ENCODE measurements at places on chromosomes 4 and X.

GRCh38 chr4:85102606-85103005 is 136.1 kb upstream of the WDFY3 start:
- peak; percentile 9 for DNase-seq

- DNase-seq = no peak
Measured at GRCh38 chr4:79540143-79540542, 132.1 kb upstream of the GK2 start.

DNA sequence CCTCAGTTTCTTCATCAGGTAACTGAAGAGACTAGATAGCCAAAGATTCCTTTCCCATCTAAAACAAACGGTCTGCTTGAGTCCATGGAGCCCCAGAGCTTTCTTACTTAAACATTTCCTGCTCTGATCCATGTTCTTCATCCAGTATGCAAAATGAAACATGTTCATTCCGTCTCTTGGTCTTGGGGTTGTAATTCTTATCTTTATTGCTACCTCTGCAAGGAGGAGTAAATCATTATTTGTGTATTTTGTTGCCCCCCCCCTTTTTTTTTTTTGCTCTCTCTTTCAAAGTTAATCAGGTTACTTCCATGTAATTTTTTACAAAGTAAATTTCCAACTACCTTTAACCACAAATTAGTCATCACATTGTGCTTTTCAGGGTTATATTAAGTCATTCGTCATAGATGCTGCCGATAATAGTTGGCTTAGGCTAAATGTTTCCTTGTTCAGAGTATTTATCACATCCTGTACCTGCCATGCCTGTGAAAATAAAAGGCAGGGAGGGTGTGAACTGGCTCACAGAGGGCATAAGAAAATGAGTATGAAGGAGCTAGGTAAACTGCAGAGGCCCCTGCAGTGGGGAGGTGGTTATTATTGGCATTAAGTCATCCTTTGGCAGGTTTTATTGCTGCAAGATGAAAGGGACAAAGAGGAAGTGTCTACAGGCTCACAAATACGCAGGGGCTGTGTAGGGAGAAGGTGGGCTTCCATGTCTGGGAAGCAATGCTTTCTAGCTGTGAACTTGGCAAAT is 76.7 kb upstream of the HS3ST1 start:
- peak; percentile 28 for DNase-seq

DNA sequence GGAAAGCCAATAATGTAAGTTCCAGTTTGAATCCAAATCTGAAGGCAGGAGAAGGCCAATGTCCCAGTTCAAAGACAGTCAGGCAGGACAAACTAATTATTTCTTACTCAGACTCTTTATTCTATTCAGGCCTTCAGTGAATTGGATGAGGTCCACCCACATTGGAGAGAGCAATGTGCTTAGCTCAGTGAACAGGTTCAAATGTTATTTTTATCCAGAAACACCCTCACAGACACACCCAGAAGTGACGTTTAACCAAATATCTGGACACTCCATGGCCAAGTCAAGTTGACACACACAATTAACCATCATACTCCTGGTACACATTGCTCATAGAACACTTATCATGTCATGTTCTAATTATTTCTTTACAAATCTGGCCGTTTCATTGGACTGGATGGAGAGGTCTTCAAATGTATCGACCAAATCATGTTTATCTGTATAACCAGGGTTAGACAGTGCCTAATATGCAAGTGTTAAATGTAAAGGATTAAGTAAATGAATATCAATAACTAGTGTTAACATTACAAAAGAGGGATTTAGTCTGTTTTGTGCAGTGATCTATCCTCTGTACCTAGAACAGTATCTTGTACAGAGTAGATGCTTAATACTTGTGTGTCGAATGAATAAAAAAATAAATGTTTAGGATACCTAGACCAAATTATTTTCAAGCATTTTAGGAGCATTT is 27.1 kb upstream of the XK start:
- no peak for DNase-seq

- no peak for DNase-seq
Measured at GRCh38 chr4:13930155-13930554, 302.6 kb upstream of the BOD1L1 start.

GRCh38 chr4:118367872-118368271 is 15.1 kb upstream of the PRSS12 start:
- DNase-seq = no peak

DNA sequence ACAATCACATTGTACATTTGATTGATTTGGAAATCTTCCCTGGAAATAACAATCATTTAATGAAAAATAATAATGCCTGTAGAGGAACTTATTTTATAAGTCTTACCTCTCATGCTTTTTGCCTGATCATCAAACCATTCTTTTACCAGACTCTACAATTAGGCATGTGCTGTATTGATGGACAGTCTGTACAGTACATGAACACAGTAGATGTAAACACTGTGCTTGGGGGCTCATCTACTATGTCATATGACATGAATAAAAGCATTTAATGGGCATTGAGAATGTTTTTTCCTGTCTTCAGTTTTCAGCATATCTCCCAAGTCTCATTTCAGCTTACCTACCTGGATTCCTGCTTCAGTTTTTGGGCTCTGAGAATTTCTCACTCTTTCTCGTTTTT is 1070.9 kb downstream of the STIM2 start:
- DNase-seq = no peak

DNA sequence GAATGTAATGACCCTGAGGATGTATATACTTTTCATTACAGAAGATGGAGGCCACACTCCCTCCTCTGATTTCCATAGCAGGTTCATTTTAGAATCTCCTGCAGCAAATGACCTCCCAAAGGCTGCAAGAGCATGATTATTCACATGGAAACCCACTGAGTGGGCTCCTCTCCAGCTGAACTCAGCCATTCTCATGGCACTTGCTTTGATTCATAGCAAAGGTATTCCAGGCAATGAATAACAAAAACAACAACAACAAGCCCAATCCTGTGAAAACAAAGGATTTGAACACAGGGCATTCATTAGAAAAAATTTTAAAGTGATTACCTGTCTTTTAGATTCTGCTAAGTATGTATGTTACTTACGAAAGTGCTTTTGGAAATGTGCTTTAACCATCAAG is 894.0 kb upstream of the FRG1 start:
- DNase-seq = no peak

DNA sequence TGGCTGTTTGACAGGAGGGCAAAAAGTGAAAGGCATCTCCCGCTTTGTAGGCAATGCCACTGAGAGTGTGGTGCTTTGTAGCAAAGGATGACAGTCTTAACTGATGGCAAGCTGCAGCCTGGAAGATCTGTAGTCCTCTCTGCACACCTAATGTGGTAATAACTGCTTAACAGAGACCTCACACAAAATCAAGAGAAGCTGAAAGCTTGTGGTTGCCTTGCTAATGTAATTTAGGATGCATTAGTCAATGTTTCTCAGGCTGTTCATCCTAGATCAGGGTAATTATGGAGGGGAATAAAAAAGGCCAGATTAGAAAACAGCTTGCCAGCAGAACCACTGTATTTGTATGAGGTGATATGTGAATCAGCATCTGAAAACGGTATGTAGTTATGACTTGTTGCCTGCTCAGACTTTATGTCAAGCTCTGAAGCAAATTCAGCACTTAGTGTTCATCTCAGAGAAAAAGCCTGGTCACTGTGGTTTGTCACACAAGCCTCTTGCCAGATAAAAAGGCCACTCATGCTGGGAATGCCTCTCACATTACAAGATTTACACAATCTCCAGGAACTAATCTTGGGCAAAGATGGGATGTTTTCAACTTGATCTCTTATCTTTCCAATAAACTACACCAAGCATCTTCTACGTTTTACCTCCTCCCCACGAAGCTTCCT is 130.8 kb downstream of the ENOX2 start:
- peak; percentile 72 for DNase-seq

- DNase-seq = no peak
Measured at GRCh38 chr4:81682492-81682891, 210.8 kb upstream of the RASGEF1B start.

DNA sequence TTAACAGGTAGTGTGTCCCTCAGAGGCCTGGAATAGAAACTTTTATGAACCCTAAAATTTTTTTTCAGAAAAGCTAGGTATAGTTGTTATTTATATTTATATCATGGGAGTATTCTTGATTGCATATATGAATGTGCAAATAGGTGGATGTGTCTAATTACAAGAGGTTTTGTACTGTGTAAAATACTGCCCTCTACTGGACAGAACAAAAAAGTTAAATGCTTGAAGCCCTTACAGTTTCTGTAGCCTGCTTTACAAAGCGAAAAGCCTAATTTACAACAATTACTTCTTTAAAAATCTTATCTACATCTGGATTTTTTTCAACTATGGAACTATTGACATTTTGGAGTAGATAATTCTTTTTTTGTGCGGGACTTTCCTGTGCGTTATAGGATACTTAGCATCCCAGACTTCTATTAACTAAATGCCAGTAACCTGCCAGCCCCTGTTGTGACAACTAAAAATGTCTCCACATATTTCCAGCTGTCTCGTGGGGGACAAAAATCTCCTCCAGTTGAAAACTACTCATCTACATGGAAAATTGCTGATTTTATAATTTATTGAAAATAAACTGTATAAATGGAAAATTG is 35.1 kb downstream of the ENPEP start:
- peak; percentile 71 for DNase-seq

DNA sequence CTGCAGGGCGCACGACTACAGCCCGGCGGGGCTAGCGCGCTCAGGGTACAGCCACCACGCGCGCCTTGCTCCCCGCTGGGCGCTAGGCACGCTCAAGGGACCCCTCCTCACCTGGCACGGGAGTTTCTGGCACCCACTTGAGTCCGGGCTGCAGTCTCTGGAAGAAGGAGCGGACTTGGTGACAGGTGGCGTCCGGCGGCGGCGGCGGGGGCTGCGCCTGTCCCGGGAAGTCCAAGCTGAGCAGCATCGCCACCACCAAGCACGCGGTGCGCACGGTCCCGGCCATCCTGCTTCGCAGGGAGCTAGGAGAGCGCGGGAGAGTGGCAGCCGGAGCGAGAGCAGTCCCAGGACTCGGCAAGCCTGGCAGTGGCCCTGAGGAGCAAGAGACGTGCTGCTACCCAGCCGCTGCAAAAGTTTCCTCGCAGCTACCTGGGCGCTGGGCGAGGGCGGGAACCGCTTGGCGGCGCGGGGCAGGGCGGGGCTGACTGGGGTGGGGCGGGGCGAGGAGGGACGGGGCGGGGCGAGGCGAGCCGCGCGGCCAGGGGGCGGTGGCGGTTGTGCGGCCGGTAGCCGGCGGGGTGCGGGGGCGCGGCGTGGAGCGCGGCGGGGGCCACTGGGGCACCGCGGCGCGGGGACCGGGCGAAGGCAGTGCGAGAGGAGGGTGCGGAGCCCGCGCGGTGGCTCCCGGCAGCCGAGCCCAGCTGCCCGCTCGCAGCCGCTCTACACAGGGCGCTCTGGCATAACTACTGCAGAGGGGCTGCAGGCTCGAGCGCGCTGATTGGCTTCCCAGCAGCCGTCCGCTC is at the start of gene GPC3:
GPC3 (minus strand) TSS at position 431 of the 803 bp plus-strand sequence.
- DNase-seq = no peak

GRCh38 chr4:80912350-80912749 is 118.2 kb upstream of the BMP3 start:
- no peak for DNase-seq

DNA sequence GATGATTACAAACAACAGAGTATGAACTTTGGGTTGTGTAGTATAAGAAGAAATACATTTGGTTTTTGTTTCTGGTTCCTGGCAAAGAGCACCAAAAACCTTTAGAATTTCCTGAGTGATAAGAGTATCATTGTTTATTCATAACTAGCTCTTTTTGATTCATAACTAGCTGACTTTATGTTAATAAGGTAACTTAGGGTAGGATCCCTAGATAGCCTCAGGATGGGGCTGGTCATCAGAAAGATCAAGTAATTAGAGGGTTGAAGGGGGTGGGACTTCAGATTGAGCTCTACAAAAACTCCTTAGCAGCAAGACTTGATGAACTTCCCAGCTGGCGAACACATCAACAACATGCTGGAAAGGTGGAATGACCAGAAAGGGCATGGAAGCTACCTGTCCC is 166.5 kb downstream of the SCFD2 start:
- no peak for DNase-seq

- no peak for DNase-seq
Measured at GRCh38 chr4:76377481-76377901, 43.5 kb downstream of the CCDC158 start.

GRCh38 chrX:148784856-148785255 is 284.4 kb downstream of the AFF2 start:
- DNase-seq = no peak

DNA sequence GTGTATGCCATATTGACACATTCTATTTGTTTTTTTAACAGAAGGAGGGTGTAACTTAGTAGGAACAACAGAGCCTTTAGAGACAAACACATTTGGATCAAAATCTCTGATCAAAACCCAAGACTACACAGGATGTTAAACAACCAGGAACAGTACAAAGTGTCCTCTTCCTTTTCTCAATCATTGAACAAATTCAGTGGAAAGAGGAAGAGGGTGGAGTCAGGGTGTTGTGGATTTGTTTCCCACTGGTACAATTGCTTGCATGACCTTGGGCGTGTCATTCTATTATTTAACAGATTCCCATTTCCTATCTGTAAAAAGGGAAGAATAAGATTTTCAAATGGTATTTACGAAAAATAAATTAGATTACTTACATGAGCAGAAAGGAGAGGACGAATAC is 1162.8 kb upstream of the PRKX start:
- DNase-seq = no peak

- peak; percentile 77 for DNase-seq
Measured at GRCh38 chr4:176277162-176277904, 8.3 kb upstream of the ASB5 start.

GRCh38 chr4:42412251-42412650 is 15.0 kb downstream of the SHISA3 start:
- DNase-seq = peak; percentile 53

DNA sequence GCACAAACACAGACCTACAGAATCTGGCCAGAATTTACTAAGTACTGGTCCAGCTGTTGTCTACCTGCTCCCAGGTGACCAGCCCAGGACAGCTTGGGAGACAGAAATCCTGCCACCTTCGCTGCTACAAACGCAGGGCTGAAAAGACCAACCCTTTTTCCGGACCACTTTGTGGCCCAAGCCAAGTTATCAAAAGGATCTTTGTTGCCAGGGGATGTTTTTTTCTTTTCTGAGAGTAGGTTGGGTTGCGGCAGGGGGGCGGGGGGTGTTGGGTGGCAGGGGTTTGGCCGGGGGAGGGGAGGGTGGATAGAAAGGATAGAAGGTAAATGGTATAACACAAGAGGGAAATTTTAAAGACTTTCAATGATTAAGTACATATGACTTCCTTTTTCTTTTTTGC is 63.4 kb downstream of the STOX2 start:
- no peak for DNase-seq

- peak; percentile 78 for DNase-seq
Measured at GRCh38 chr4:7971881-7972500, 32.3 kb upstream of the AFAP1 start.

DNA sequence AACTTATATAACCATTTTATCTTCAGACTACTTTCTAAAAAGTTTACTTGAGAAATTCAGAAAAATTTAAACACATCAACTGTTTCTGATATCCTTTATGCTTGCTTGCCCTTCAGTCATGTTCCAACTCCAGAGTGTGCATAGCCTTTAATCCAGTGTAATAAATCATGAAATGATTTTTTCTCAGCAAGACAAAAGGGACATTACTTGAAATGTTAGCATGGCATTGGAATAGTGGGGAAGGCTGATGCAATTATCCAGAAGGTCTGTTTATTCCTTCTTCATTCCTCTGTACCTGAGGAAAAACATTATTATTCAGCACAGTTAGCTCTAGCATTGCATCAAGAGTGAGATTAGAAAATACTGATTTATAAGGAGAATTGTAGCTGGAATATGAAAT is 209.9 kb downstream of the SLC7A11 start:
- no peak for DNase-seq

- peak; percentile 92 for DNase-seq
Measured at GRCh38 chr4:19239565-19239964, 1012.1 kb upstream of the SLIT2 start.
